Stimulated activated CD4-positive, alpha-beta T cell treated with anti-CD3 and anti-CD28 coated beads, Interleukin-15, amount 100 ng/mL, for 1 hour (primary cell): ENCODE measurements at places on chromosomes 5 and 9.

GRCh38 chr9:75019022-75019421 is 9.1 kb downstream of the CARNMT1 start:
- DNase-seq, result no peak

DNA sequence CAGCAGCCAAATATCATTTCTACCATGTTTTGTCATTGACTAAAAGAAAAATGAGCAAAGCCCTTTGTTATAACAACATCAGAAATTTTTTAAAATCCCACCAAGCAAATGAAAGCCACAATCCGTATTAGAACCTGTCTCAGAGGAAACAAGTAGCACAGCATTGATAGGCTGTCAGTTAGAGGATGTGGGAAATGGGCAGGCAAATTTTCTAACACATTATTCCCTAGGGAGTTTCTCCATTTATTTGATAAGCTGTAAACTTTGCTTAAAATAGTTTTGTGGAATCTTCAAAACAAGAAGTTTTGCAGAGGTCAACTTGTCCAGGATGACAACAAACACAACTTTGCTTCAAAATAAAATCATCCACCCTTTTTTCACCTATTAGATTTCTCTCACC is 53.6 kb upstream of the APC start:
- no peak for DNase-seq

DNA sequence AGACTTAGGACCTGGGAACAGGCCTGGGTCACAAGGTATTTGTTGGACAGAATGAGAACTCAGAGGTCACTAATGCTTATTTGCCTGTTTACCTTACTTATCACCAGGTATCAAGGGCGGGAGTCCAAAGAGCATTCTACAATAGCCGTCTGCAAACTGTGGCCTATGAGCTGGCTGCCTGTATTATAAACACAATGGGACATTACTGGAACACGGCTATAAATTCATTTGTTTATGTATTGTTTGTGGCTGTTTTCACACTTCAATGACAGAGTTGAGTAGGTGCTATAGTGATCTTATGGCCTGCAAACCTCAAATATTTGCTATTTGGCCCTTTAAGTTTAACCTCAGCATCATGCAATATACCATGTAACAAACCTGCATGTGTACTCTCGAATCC is 76.6 kb upstream of the ASTN2 start:
- DNase-seq, result no peak

GRCh38 chr5:76776391-76776790 is 42.4 kb upstream of the F2RL1 start:
- no peak for DNase-seq

DNA sequence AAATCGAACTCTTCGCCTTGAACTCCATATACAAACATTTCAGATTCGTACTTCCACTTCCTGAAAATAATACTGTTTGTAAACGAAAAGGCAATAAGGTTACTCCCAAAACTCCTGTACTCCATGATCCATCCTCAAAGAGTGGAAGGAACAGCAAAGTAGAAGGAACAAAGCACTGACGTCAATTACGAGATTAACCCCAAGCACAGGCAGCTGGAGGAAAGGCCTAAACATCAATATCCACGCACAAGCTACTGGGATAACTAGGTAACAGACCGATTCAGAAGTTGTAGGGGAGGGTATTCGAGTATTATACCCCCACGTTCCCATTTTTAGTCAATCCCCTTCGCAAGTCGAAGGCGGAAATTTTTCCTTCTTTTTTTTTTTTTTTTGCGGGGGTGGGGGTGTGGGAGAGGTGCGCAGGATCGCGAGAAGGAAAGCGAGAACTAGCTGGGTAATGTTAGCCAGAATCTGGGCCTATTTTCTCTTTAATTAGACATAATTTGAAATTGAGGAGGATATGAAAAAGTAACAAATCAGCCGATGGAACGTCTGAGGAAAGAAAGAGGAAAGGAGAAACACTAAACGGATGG is 909 bp downstream of the AFF4 start:
- DNase-seq, result no peak

DNA sequence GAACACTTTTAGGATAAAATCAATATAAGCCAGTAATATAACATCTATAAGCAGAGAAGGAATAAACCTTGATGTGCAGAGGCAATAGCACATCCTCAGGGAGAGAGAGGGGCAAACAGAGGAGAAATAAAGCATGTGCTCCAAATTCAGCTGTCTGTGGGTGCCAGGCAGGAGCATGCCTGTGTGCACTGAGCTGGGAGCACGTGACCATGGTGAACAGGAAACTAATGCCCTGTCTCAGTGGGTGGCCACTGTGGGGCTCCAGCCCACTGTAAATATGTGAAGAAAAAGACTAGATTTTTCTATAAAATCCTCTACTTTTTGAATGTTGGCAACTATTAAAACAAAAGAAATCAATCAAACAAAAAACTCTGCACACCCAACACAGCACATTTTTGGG is 55.3 kb downstream of the FYB1 start:
- DNase-seq, result no peak

DNA sequence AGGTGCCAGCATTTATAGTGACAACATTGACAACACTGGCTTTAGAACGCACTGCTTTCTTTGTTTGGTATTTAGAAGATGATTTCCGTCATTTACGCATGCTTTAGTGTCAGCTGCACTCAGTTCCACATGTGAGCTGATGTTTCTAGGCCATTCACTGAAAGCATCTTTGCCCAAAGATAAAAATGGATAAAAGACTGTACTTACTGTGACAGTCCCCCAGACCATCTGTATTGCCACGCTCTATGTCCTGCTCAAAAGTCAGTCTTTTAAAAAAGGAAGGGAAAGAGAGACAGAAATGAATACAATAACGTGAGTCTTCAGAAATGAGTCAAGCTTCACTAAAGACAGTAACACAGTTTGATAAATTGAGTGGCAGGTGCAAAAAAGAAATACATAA is 99.3 kb downstream of the SEMA6A start:
- no peak for DNase-seq
